Umbilical cord (tissue), 2 donors: ENCODE measurements at places on chromosomes 5 and 9. TPM values are rescaled to one million over a fixed set of nuclear protein-coding genes. Genes with fewer than 3 reads are reported as not detected.

The SOHLH1 gene
- not detected for total RNA-seq

The SPINK4 gene
- not detected for total RNA-seq

The AMBP gene
- total RNA-seq, result not detected

The GLDC gene
- total RNA-seq, result 3.4 TPM

The AK8 gene
- 0.48 TPM for total RNA-seq

The LCN15 gene
- total RNA-seq, result 2.2 TPM

The FLT4 gene
- 0.48 TPM for total RNA-seq

DNA sequence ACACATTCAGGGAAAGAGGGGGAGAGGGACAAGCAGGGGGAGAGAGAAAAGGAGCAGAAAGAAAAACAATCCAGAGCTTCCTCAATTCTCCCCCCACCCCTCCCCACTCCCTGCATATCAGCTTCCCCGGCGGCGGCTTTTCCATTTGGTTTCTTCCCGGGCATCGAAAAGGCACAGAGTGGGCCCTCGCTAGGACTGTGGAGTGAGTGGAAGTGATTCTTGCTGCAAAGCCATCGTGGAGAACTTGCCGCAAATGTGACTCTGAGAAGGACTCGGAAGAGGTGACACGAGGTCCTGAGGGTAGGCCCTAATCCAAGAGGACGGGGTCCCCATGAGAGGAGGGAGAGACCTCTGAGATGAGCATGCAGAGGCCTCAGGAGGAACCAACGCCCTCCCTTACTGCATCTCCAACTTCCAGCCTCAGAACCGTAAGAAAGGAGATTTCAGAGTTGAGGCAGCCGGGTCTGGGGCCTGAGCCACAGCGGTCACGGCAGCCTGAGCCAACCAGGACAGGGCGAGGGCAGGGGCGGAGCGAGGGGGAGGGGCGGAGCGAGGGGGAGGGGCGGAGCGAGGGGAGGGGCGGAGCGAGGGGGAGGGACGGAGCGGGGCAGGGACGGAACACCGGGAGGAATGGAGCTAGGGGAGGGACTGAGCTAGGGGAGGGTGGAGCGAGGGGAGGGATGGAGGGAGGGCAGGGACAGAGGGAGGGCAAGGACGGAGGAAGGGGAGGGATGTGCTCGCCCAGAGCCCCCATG, 21.2 kb upstream of the SARDH start:
- DNase-seq, result no peak

GRCh38 chr9:83030391-83031107, 32.4 kb downstream of the RASEF start:
- no peak for DNase-seq

DNA sequence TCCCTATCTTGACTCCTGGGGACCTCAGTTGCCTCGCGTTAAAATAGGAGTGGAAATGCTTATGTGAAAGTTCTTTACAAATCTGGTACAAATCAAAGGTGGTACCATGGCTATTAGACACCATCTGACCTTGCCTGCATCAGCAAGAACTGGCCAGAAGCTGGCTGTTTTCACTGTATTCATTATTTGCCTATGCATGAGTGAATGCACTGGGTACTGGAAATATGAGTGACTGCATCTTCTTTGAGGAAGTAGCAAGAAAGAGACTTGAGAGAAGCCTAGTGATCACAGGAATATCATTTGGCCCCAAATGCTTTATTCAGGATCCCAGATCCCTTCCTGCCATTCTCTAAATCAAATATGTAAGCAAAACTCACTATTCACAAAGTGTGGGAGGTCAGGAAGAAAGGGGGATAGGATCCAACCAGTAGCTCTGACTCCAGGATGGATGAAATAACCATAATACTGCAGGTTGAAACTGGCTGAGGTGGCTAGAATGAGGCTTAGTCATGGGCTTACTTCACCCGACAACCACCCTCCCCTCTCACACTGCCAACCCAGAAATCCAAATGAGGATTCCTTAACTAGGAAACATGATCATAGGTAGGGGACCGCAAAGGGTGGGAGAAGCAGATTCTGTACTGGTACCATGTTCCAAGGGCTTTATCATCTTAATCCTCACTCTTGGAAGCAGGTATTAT, 56.7 kb downstream of the FAM114A2 start:
- DNase-seq, result no peak

GRCh38 chr9:111572950-111573604, 26.4 kb downstream of the PTGR1 start:
- DNase-seq, result no peak

DNA sequence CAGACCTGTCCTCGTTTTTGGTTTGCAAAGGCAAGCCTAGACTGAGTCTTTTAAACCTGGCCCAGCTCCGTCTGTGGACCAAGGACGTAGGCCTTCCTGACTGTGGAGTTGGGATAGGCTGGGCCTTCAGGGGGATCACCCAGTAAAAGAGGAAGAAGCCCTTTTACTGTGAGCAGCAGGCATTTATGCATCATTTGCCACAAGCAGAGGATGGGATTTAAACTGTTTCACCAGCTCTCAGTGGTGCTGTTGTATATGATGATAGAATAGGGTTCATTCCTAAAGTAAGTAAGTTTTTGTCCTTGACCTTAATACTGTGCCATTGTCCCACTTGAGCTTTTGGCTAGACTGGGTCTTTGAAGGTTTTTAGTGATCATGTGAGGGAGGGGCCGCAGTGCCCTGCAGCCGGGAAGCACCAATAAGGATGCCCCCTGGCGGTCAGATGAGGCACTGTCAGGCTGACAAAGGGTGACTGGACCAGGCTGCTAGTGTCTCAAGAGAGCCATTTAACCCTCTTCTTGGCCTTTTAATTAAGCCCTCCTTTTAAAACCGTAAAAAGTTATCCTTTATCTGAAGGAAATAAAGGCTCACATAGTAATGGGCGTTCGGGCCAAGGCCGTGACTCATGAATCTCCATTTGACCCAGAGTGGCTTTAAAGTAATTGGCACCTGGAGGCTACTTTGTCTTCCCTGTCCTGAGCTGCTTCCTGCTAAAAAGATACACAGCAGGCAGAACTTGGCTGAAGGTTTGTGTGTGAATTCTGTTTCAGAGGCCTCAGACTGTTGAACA, 74.0 kb downstream of the UBAP1 start:
- peak; percentile 51 for DNase-seq

DNA sequence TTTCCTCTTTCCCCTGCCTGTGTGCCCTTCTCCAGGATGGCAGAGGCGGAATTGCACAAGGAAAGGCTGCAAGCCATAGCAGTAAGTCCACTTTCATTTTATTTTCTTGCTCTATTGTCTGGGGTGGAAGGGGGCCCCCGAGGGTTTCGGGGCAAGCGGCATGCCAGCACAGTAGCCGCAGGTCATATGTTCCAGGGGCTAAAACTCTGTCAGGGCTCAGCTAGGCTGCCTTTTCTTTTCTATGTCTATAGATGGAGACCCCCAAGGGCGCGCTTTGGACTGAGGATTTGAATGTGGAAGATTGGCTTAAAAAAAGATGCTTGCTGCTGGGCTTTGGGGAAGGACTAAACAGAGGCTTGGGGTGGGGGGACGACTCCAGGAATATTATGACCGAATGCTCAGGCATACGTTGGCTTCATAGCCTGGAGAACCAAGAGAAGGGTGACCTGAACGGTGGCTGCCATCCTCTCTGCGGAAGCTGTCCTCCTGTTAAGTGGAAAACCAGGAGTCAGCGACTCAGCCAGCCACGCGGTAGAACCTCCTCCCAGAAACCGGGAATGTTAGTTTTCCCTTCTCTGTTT, 545 bp downstream of the PALM2AKAP2 start:
- peak; percentile 21 for DNase-seq

DNA sequence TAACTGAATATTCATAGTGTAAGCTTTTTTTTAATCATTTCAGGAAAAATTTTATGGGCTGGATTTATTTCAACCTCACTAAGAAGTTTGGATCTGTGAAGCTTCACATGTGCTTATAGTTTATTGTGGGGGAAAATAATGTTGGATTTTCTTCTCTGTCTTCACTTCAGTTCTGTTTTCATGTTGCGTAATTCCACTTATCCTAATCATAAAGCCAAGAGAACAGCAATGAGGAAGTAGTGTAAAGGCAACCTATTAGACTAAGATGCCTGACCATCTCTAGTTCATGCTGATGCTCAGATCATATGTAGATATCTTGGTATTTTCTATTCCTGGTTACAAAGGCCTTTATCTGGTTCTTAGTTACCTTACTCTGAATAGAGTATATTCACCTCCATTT, 50.0 kb downstream of the CD180 start:
- DNase-seq, result peak; percentile 76

GRCh38 chr5:17665836-17666235, 31.6 kb downstream of the TAF11L14 start:
- DNase-seq, result no peak

DNA sequence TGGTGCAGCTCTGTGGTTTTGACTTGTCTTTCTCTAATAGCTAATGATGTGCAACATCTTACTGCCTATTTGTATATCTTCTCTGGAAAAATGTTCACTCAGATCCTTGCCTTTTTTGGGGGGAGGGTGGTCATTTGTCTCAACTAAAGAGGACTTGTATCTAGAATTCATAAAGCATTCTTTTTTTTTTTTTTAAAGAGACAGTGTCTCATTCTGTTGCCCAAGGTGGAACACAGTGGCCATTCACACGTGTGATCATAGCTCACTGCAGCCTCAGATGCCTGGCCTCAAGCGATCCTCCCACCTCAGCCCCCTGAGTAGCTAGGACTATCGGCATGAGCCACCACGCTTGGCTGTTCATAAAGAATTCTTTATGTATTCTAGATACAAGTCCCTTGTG, 33.2 kb downstream of the HABP4 start:
- DNase-seq, result no peak

DNA sequence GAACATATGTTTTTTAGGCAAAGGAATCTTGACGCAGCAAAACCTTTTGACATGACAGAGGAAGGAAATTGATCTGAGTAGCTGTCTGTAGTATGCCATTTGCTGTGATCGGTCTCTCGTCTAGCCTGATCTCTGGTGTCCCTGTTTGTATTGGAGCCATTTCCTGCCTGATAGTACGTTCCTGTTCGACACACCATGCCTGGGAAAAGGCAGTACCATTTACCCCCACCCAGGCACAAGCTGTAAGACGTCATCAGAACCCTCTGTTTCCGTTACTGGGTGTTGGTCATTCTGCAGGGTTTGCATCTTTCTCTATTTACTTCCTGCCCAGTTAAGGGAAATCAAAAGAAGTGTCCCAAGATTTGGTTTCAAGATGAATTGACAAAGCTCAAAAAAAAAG, 129.7 kb downstream of the CEMIP2 start:
- DNase-seq, result peak; percentile 38

DNA sequence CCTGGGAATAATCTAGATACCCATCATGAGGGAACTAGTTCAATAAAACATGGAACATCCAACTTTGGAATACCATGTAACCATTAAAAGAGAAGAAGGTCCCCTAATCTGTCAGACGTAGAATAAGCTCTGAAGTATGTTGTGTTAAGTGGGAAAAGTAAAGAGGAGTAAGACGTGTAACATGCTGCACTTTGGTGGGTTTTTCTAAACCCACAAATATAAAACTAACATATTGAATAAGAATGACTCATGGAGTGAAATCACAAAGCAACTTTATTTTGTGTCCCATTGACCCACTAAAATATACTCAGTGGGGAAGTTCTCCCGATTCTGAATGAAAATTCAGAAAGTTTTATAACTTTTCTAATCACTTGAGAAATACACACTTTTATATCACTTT, 67.9 kb upstream of the PIK3R1 start:
- DNase-seq, result no peak

DNA sequence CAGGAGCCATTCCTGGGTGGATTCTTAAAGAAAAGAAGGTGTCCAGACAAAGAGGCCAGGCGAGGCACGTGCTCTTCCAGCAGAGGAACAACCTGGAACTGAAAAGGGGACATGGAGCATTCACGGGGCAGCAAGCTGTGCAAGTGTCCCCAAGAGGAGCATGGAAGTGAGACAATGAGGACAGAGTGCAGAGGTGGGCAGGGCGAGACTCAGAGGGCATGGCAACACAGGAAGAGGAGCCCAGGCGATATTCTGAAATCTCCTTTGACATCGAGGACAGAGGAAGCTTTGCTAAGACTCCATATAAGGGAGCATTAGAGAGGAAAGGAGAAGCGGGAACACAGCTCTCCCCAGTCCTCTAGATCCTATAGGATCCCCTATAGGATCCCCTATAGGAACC, 29.4 kb upstream of the SPATA31E1 start:
- no peak for DNase-seq

DNA sequence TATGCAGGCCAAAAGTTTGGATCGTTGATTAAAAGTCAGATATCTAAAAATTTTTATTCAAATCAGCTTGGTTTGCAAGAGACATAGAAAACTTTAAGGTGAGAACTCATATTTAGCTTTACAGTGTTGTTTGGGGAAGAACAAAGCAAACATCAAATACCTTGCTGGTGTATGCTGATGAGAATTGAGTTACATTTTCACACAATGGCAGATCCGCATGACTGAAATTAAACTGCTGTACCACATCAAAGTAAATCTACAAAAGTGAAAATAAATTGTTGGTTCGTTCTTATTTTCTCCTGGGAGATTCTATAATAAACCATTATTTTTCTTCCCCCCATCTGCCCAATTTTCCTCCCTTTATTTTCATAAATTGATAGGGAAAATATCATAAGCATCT, 198.2 kb upstream of the PCSK5 start:
- DNase-seq, result no peak

GRCh38 chr9:109689701-109690100, 90.3 kb upstream of the PALM2AKAP2 start:
- DNase-seq, result peak; percentile 22

- DNase-seq, result peak; percentile 79
Measured at GRCh38 chr5:126519637-126520592, 75.1 kb downstream of the ALDH7A1 start.

DNA sequence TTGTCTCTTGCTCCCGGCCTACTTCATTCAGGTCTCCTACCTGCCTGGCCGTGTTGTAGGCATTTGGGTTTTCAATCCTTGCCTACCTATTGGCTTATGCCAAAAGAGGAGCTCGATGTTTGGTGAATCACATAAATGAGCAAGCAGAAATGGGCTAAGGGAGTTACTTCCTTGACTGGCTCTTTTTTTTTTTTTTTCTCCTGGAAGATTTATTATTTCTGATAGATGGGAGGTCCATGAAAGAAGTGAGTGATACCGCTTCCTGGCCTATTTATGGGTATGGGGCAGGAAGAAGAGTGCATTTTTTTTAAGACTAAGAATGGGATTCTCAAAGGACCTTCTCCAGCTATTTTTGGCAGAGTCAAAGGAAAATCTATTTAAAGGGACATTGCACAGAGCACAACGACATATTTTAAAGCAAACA, 294.1 kb downstream of the ARHGAP26 start:
- DNase-seq, result peak; percentile 76

DNA sequence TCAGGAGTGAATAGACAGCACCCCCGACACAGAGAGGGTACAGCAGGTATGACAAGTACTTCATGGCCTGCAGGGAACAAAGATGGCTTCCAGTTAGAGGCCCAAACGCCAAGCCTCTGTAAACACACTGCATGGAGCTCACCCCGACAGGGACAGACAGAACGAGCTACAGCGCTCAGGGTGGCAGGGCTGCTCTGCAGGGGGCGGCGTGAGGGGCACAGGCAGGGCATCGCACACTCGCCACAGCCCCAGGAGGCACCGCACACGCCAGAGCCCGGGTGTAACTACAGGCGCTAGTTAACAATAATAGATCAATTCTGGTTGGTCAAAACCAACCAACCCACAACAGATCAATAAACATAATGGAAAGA, 21.1 kb downstream of the CLPTM1L start:
- DNase-seq, result no peak
